ENCODE measurements at places on chromosomes 4 and X.

GRCh38 chr4:39502019-39502663 is 25.1 kb downstream of the UGDH start:
- ATAC-seq = no peak

DNA sequence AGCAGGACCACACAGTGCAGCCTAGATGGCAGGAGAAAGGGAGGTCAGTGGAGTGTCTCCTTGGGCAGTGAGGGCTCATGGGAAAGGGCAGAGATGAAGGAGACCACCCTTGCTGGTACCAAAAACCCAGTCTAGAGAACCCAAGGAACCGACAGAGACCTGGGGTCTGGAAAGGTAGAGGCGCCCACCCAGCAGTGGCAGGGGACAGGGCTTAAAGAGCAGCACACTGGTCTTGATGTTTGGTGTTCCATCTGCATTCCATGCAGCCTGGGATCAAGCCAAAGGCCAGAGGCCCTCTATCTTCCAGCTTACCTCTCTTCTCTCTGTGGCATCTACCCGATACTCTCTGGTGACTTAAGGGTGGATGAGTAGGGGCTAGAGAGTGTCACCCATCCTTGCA is 127.5 kb downstream of the PJA1 start:
- no peak for ATAC-seq

DNA sequence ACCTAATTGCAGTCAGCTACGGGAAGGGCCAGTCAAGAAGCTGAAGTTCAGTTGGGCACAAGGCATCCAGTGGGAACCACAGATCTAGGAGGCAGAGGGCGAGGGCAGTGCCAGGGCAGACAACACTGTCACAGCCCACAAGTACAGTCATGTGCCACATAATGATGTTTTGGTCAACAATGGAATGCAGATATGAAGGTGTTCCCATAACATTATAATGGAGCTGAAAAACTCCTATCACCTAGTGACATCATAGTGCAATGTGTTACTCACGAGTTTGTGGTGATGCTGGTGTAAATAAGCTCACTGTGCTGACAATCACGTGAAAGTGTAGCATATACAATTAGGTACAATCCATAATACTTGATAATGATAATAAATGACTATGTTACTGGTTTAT is 4.5 kb upstream of the TMEM255A start:
- no peak for ATAC-seq

DNA sequence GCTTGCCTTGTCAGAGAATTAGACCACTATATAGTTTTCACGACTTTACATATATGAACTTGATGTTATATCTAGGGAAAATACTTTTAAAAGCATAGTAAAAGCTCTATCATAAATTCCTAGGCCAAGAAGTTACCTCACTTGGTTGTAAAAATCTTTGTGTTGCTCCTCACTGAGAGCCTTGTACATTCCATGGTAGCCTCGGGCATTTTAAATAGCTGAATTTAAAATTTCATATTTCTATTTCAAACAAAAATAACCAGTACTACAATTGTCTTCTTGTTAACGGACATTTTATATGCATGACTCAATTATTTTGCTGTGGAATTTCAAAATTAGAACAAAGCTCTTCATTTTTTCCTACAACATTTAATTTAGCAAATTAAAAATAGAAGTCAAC is 107.6 kb downstream of the MID1 start:
- ATAC-seq = no peak

DNA sequence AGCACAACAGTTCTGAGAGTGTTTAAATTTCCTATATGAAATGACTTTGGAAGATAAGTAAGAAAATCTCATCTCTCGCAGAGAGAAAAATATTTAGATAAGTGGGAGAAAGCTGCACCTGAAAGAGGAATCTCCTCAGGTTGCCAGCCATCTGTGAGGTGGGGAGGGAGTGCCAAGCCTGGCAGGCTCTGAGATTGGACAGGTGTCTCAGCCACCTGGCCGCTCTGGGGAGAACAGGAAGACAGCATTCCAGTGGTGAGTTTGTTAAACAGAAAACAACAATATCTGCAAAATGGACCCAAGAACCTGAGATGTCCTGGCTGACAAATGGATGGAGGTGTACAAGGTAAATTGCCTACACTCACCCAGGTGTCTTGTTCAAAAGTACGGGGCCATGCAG is 31.3 kb downstream of the EMCN start:
- no peak for ATAC-seq

- no peak for ATAC-seq
These were observed 10.9 kb downstream of the SAP30 start for GRCh38 chr4:173381610-173382009.

GRCh38 chr4:185249105-185249504 is 39.7 kb downstream of the SNX25 start:
- no peak for ATAC-seq

GRCh38 chrX:134158821-134159512 is 78.0 kb upstream of the CCDC160 start:
- peak; percentile 48 for ATAC-seq

DNA sequence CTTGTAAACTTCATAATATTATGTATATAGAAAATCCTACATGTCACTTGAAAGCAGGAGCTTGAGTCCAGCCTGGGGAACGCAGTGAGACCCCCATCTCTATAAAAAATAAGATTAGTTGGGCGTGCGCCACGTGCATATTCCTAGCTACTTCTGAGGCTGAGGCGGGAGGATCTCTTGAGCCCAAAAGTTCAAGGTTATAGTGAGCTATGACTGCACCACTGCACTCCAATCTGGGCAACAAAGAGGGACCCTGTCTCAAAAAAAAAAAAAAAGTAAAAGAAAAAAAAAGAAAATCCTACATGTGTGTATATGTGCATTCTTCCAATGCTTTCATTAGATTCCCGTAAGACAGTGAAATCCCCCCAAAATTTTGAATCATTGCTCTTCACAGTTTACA is 1.7 kb downstream of the SEC31A start:
- ATAC-seq = no peak

DNA sequence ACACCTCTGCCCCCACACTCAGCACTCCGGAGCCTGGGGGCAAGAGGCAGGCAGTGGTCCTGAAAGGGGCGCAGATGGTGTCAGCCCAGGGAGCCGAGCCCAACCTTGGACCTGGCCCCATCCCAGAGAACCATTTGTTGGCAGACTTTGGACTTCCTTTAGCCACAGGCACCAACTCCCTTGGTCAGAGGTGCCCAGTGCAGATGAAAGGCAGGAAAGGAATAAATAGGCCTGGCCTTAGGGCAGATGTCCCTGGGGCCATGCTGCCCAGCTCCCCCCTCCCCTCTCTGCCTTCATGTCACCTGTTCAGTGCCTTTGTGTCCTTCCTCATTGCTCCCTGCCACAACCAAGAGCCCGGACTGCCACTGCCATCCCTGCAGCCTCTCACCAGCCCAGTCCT is 52.8 kb downstream of the SEL1L3 start:
- ATAC-seq = no peak

- ATAC-seq = no peak
These were observed 23.8 kb downstream of the PPP1R2C start for GRCh38 chrX:42754115-42754514.

GRCh38 chr4:72613959-72614358 is 44.9 kb upstream of the ADAMTS3 start:
- ATAC-seq = no peak

DNA sequence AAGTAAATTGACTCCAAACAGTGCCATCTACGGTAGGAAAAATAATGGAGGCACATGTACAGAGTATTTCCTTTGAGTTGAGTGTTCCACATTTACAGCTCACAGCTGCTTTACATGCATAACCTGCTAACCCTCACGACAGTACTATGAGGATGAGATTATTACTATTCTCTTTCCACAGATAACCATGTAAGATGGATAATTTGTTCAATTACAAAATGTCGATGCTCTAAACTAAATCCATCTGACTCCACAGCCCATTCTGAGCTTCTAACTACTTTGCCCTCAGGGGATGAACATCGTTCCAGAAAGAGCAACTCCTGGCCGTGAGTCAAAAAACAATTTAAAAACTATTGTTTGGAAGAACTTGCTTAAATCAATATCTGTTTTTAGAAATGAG is 330.4 kb upstream of the NWD2 start:
- no peak for ATAC-seq

DNA sequence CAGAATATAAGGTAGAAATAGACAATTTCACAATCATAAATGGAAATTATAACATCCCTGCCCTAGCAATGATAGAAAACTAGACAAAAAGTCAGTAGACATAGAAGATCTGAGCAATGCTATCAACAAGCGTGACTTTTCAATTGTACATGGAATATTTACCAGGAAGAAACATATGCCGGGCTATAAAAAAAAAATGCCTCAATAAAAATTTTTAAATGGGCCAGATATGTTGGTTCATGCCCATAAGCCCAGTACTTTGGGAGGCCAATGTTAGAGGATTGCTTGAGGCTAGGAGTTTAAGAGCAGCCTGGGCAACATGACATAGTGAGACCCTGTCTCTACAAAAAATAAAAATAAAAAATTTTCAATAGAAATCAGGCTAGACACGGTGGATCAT is 5.3 kb upstream of the MTNR1A start:
- no peak for ATAC-seq

GRCh38 chr4:144411119-144411518 is 234.8 kb upstream of the HHIP start:
- no peak for ATAC-seq

- ATAC-seq = no peak
These were observed 20.9 kb downstream of the CYBB start for GRCh38 chrX:37800717-37801116.

DNA sequence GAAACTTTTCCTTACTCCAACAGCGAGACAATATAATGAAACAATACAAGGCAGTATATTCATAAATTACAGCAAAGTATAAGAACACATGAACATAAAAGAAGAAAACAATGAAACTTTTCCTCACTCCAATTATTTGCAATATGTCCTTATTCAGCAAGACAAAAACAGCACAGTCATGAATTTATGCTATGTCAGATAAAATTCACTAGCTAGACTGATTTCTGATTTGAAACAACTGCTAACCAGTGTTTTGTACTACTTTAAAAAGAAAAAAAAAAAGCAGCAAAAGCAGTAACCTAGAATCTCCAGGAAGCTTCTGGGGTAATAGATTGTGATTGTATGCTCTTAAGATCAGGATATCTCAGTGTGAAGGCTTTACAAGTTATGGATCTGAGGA is 45.2 kb upstream of the UNC5C start:
- ATAC-seq = no peak

GRCh38 chr4:83767067-83767466 is 231.2 kb downstream of the GPAT3 start:
- no peak for ATAC-seq

GRCh38 chr4:122803788-122804208 is 22.8 kb upstream of the FGF2 start:
- ATAC-seq = no peak

DNA sequence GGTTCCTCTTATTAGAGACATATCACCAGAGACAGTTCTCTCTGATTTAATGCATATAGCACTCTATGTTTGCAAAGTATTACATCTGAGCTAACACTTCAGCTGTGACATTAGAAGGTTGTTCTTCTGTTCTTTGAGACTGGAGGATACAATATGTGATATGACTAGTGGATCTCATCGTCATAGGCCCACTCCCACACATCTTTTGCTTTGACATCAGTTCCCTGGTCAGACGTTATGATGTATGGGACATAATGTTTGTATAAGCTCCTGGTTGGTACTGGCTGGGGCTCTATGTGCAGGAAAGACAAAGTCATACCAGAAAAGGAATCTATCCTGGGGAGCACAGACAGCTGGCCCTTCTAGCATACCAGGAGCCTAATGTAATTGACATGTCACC is 57.7 kb upstream of the MAML3 start:
- no peak for ATAC-seq

- ATAC-seq = no peak
These were observed 70.0 kb downstream of the EVC start for GRCh38 chr4:5780831-5781480.

GRCh38 chrX:50680990-50681389 is 133.0 kb downstream of the SHROOM4 start:
- ATAC-seq = no peak

DNA sequence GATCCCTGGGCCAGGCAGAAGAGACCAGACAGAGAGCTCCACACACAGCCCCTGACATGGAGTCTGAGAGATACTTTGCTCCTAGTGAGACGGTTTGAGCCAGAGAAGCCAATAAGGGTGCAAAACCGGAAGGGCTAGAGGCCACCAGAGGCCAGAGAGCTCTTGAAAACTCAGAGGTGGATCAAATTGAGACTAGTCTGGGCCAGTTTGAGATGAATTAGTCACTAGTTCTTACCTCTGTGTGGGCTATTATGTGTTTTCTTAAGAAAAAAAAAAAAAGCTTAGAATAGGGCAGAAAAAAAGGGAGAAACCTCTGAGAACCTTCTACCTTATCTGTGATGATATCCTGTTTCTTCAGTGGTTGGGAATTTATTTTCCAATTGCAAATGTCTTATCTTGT is 110.4 kb upstream of the EDNRA start:
- no peak for ATAC-seq

GRCh38 chrX:28922106-28922505 is 334.9 kb downstream of the IL1RAPL1 start:
- ATAC-seq = no peak

GRCh38 chr4:137993232-137993631 is 248.9 kb downstream of the SLC7A11 start:
- no peak for ATAC-seq

DNA sequence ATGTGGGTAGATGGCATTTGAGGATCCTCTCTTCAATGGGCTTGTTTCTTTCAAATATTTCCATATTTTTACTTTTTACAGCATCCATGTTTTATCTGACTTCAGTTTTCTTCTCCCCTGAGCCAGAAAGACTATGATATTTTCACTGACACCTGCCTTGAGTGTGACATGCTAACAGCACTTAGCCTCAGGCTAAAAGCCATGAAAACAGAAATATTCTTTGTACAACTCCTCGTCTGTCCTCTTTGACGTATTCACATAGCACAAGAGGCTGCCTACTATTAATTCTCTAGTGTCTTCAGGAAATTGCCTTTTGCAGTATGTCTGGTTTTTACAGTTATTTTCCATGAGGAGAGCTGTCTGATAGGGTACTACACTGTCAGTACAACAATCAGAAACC is 215.0 kb downstream of the MAD2L1 start:
- ATAC-seq = no peak

DNA sequence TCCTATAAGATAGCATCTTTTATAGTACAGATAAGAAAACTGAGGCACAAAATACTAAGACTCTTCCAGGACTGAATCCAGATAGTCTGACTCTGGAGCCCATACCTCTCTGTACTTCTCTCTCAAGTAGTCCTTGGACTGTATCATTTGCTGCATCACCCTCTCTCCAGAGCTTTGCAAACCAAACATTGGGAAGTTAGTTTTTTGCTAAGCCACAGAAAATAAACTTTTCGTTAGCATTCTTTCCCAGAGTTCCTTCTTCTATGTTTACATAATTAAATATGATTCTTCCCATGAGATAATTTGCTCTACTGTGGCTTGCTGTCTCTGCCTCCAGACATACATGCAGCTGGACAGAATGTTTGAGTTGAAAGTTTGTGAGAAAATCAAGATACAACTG is 22.0 kb downstream of the PPEF2 start:
- ATAC-seq = no peak

GRCh38 chr4:152956147-152956546 is 20.0 kb downstream of the FHDC1 start:
- no peak for ATAC-seq

All from activated CD4-positive, CD25-positive, alpha-beta regulatory T cell treated with anti-CD3 and anti-CD28 coated beads, Interleukin-2, amount 50 U/mL, for 24 hours (primary cell).